ENCODE measurements at places on chromosomes 2 and 18.

DNA sequence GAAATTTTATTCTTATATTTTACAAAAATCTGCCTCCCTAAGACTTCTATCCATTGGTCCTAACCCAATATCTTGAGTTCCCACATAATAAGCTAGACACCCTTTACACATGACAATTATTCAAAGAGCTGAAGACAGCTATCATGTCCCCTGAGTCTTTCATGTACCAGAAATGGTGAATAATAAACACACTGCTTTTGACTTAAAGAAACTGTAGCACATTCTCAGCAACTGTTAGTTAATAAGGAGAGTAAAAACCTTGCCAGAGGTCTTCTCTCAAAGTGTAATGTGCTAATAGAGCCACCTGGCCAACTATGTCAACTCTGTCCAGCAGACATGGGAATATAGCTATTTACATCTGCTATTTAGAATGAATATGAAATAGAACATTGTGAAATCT is 109.7 kb upstream of the ARL5A start:
- no peak for DNase-seq

DNA sequence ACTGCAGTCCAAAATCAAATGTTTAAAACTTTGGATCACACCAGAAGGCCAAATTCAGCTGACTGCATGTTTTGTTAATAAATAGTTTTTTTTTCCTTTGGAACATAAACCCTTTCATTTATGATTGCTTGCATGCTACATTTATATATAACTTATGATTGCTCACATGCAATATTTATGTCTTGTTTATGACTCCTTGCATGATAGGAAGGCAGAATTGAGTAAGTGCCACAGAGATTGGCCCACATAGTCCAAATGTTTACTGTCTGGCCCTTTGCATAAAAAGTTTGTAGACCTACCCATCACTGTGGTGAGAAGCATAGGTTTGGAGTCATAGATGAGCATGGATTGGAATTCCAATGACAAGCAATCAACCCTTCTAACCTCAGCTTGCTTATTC is 30.8 kb downstream of the WDFY1 start:
- DNase-seq, result no peak

DNA sequence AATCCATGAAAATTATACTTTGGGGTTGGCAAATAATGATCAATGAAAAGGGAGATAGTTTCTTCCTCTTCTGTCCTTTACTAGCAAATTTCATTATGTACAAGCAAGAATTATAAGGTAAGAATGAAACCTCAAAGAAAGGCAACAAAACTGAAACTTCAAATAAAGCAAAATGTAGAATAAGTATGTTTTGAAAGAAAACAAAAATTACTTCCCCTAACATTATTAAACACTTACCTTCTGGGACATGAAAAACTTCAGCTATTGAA is 29.4 kb downstream of the THADA start:
- DNase-seq, result no peak

- DNase-seq, result no peak
These were observed 146.9 kb upstream of the MAP3K20 start for GRCh38 chr2:172928756-172929155.

- no peak for DNase-seq
These were observed 169.8 kb upstream of the ERBB4 start for GRCh38 chr2:212708355-212708754.

GRCh38 chr2:45912109-45912508 is 260.6 kb downstream of the PRKCE start:
- DNase-seq, result no peak

DNA sequence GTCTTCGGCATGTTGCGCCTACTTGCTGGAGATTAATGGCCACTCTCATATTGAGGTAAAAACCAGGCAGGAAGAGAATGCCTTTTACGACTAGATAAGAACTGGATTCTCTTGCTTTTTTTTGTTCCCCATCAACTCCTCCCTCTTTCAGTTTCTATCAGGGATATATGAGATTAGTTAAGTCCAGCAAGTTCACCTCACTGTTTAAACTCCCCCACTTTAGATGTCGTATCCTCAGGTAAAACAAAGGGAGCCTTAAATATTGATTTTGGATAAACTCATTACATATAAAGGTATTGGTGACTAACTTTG is 98.4 kb downstream of the PLEKHM3 start:
- no peak for DNase-seq

DNA sequence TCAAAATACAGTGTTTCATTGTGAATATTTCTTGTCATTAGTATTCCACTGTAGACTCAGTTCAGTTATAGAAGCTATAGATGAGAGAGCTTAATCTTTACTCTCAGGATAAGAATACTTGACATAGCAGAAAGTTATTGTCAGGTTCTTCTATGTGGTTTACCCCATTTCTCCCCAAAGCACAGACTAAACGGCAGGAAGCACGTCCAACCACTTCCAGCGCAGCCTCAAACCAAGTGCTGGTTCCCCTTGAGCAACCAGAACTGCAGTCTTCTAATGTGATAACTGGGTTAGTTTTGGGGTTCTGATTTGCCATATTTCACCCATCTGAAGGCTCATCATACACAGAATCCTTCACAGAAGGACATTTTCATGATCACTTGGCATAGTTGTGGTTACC is 324.7 kb downstream of the SLC8A1 start:
- no peak for DNase-seq

GRCh38 chr2:136787970-136788369 is 22.6 kb downstream of the THSD7B start:
- DNase-seq, result no peak

GRCh38 chr2:29783666-29784065 is 137.7 kb downstream of the ALK start:
- DNase-seq, result no peak

DNA sequence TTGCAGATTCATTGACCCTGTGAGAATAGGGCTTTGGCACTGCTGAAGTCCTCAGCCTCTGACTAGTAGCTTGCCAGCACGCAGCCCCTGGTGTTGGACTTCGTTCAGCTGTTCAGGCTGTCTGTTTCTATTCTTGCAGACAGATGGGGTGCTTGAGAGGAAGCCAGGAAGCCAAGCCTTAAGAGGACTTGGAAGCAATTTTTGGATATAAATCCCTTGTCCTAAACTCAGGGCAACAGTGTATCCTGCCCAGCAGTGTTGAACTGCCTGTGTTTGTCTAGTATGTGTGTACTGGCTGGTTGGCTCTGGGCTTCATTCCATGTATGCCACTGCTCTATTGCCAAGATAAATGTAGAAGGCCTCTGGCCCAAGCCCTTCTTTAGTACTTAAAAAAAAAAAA is 108.6 kb downstream of the COMMD1 start:
- DNase-seq, result no peak

GRCh38 chr2:36618381-36618780 is 20.4 kb upstream of the FEZ2 start:
- peak; percentile 21 for DNase-seq

GRCh38 chr2:98149333-98149697 is 62.3 kb downstream of the VWA3B start:
- no peak for DNase-seq

- no peak for DNase-seq
These were observed 157.6 kb downstream of the RDH14 start for GRCh38 chr2:18402831-18403230.

- DNase-seq, result no peak
These were observed 108.1 kb upstream of the SLC1A4 start for GRCh38 chr2:64881037-64881492.

GRCh38 chr2:180258041-180258537 is 251.0 kb upstream of the CWC22 start:
- DNase-seq, result no peak

GRCh38 chr2:167992278-167992677 is 255.1 kb downstream of the STK39 start:
- no peak for DNase-seq

DNA sequence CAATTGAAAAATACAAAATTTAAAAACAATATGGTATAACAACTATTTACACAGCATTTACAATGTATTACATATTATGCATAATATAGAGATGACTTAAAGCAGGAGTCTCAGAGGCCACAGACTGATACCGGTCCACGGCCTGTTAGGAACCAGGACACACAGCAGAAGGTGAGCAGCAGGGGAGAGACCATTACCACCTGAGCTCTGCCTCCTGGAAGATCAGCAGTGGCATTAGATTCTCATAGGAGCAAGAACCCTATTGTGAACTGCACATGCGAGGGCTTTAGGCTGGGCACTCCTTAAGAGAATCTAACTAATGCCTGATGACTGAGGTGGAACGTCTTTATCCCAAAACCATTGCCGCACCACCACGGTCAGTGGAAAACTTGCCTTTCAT is 58.0 kb downstream of the SMAD2 start:
- DNase-seq, result no peak

DNA sequence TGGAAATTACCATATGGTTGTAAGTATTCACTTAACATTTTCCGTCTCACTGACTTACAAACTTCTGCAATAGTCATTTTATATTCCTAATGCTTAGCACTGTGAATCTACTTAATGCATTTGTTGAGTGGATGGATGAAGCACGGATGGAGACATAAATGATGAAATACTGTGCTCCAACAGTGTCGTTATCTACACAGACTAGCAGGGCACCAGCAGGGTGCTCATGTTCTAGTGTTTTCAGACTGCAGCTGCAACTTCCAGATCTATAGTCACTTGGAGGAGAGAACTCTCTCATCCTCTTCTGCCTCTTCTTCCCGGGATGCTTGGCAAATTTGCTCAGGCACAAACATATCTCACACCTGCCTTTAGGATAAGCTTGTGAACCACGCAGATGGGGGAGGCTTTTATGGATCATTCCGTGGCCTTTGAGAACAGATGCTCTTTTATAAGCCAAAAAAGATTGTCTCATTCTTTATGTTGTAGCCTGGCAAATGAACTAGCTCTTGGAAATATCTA is 797.7 kb downstream of the MBD2 start:
- DNase-seq, result no peak

DNA sequence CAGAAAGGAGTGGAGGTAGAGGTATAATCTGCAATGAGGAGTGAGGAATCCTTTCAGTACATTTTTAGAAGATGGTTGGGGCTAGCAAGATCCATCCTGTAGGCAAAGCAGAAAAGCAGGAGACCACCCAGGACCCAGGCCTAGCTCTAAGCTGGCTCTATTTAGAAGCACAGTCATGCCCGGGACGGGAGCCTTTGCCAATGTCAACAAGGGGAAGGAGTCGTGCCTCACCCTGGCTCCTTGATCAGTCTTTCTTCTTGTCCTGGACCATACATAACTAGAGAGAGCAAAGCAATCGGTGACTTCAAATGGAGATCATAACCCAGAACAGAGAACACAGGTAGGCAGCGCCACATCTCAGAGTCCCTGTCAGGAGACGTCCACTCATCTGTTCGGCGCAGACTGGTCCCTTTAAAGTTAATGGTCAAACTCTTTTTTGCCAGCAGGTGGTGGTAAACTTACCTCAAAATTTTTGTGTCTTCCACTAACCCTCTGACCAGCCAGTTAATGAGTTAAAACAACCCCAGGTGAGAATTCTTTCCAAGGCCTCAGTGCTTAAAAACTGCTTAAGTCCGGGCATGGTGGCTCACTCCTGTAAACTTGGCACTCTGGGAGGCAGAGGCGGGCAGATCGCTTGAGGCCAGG is 8.0 kb downstream of the MC5R start:
- no peak for DNase-seq

DNA sequence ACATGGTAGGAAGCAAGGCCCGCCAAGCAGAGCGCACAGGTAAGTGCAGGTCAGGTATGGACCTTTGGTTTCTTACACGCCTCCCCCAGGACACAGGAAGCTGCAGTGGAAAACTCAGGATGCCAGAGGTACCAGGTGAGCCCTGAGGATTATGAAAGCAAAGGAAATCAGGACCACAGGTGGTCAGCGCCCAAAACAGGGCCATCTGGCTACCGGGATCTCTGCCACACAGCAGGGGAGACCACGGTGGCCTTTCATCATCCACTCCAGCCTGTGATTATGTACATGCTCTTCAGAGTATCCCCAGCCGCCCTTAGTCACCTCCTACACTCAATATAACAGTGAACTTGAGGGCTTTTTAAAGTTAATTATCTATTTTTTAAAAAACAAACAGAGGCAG is 125.5 kb upstream of the EPC2 start:
- no peak for DNase-seq

DNA sequence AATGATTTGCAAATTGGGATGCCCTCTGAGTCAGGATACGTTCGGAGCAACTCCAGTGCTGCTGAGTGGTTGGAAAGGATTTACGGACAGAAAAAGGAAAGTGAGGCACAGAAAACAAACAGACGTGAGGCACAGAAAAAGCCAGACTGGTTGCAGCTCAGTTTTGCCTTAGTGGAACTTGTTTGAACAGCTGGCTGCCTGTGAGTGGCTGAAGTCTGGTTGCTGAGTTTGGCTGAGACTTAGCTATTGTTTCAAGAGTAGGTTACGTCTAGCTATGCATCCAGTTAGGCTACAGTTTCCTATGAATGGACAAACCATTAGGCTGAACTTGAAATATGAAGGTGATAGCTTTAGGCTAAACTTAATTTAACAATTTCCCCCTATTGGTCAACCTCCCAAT is 256.6 kb downstream of the VAPA start:
- no peak for DNase-seq

Measured in CD14-positive monocyte (primary cell).